Activated T-helper 9 cell treated with anti-CD3 and anti-CD28 coated beads, Interleukin-2, amount 50 U/mL, for 16 hours (primary cell): ENCODE measurements at places on chromosomes 7 and 10.

DNA sequence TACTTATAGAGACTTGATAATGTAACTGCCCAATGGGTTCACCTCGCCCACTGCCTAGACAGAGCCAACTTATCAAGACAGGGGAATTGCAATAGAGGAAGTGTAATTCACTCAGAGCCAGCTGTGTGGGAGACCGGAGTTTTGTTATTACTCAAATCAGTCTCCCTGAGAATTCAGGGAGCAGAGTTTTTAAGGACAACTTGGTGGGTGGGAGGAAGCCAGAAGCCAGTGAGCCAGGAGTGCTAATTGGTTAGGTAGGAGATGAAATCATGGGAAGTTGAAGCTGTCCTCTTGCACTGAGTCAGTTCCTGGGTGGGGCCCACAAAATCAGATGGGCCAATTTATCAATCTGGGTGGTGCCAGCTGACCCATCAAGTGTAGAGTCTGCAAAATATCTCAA lies 20.1 kb upstream of the C7orf33 start:
- DNase-seq: no peak

DNA sequence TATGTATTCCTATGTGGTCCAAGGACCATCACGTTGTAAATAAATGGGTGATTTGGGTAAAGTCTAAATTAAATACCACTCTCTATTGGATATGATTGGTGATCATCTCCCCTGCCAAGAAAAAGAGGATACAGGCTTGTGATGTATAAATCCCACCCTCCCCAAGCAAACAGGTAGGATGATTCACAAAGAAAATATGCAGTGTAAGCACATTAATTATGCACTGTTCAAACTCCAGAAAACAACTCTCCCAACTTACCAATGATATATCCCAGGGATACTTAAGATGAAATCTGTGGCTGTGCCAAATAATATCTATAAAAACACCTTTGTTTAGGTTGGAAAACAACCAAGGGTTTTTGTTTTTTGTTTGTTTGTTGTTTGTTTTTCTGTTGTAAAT lies 795.9 kb downstream of the XPNPEP1 start:
- no peak for DNase-seq

GRCh38 chr7:142712617-142712957 lies 36.7 kb upstream of the PRSS1 start:
- DNase-seq: no peak

DNA sequence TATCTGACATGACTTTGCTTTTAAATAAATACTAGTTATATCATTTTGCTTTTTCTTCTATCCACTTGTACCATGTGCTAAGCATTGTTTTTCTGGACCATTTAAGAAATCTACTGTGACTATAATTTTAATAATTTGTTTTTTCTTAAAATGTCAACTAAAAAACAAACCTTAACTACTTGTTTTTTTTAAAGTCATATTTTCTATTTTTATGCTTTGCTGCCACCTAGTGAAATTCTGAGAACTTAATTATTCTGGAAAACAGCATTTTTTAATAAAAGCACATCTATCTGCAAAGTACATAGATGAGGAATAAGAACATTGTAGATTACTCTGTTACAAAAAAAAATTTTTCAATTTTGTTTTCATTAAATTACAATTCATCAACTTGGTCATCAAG lies 47.4 kb downstream of the ORC5 start:
- DNase-seq: no peak

- DNase-seq: peak; percentile 54
Measured at GRCh38 chr10:3803927-3804741, 19.1 kb upstream of the KLF6 start.

- no peak for DNase-seq
Measured at GRCh38 chr7:151806204-151806603, 70.7 kb downstream of the PRKAG2 start.

GRCh38 chr7:139366400-139366799 lies 6.7 kb downstream of the LUC7L2 start:
- no peak for DNase-seq

DNA sequence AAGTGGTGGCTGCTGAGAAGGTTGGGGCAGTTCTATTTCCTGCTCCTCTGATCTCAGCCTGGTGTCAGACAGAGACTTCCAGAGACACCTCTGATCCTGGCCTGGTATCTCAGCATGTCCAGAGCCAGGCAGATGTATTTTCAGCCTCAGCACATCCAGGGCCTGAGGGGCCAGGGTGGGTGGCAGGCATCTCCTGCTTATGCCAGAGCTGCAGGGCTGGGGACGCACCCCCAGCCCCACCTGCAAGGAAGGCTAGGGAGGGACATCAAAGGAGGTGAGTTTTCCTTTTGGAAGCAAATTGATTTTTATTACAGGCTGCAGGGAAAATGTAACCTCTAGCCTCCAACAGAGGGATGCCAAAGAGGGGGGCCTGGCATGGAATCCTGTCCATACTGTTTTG lies 36.7 kb downstream of the CFAP46 start:
- no peak for DNase-seq

GRCh38 chr7:142376356-142376997 lies 118.6 kb upstream of the PRSS58 start:
- no peak for DNase-seq

DNA sequence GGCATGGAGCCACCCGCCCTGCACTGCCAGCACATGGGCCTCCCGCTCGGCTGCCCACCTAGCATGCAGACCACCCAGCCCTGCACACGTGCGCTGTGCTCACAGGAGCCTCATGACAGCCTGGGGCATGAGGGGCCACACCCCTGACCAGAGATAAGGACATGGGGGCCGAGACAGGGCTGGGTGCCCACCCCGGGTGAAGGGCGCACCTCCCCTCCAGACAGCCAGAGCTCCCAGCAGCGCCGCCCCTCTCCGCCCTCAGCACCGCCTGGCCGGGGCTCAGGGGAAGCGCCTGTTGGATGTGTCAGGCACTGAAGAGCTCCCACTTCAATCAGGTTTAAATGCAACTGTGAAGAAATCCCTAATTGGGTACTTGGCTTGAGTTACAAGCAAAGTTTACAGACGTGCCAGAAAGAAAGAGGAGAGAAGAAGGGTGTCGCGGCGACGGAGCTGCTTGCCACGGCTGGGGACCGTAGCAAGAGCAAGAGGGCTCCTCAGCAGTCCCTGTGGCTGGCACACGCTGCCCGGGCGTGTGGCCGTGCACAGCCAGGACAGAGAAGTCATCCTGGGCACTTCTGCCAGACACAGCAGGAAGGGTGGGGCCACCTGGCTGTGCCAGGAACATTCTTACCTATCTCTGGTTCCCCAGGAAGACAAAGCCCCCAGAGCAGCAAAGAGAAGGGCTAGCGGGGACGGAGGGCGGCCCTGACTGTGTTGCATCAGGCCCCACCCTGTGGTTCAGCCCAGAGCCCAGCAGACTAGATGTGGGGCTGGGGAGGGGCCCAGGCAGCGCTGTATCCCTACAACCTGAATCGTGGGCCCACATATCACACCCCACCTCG lies 247.4 kb downstream of the ELFN1 start:
- no peak for DNase-seq

DNA sequence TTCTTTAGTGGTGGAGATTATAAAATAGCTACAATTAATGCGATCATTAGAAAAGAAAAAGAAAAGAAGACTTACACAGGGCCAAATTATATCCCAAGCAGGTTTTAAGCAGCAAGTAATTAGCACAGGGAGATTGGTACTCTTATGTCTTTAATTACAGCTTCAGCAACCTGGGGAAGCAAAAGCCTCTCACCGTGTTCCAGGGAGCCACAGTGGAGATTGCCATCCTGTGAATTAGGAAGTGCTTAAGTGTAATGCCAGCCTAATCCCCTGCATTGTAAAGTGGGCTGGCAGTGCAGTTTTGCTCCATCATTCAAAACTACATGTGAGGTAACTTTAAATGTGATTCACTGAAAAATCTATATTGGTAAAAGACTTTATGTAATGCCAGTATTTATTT lies 533.5 kb upstream of the COBL start:
- no peak for DNase-seq

GRCh38 chr7:151493083-151493482 lies 26.6 kb downstream of the RHEB start:
- no peak for DNase-seq

GRCh38 chr10:94104316-94105000 lies 110.7 kb downstream of the PLCE1 start:
- DNase-seq: no peak

DNA sequence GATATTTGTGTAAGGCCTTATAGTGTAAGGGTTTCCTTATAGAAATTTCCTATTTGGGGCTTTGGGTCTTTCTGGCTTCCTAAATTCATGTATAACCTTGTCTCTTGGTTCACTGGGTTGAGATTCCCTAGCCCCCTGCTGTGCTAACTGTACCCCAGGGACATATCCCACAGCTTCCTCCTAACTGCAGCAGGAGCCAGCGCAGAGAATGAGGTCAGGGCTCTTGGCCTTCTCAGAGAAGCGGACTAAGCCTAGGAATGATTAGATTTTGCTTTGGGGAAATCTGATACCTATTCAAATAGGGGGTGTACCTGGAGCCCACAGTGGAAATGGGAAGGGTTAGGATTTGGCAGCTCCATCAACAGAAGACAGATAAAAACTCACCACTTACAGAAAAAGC lies 138.1 kb upstream of the EFCAB10 start:
- DNase-seq: no peak
